ENCODE measurements at places on chromosomes 2 and 18.

- no peak for DNase-seq
Observed at GRCh38 chr18:25097569-25098056, 254.4 kb downstream of the ZNF521 start.

- no peak for DNase-seq
Observed at GRCh38 chr2:24231461-24231881, 56.6 kb downstream of the FAM228A start.

DNA sequence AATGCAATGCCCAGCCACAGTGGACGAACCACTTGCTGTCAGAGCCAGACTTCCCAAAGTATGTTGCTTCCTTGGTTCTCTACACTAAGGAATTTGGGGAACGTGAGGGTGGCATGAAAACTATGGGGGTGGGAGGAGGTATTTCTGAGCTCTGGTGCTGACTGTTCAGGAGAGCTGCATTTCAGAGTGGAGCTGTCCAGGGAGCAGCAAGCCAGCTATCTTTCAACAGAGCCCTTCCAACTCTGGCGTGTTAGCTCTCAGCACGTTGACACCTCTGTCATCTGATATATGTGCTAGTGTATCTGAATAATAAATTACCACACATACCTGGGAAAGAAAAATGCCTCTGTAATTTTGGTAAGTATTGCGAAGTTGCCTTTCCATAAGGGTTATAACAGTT lies 66.1 kb downstream of the SAP130 start:
- no peak for DNase-seq

GRCh38 chr18:60936101-60936500 lies 397.1 kb upstream of the CDH20 start:
- DNase-seq: no peak

DNA sequence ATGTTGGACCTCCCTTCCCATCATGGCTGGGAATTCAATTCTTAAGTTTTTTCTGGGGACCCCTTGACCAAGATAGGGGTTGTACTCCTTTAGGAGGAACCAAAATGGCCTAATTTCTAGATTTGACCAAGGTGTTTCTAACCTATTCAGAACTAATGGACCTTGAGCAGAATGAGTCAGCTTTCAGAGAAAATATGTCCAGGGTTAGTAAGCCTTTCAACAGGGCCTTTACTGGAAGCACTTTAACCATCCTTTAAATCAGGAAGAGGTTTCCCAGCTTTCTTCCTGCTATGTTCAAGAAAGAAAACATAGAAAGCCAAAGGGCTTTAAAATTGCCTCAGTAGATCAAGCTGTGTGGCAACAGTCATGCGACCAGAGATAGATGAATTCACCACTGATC lies 1184.9 kb upstream of the ACVR2A start:
- no peak for DNase-seq

GRCh38 chr2:138949517-138949916 lies 169.3 kb upstream of the NXPH2 start:
- no peak for DNase-seq

- no peak for DNase-seq
Observed at GRCh38 chr2:105800036-105800713, 55.5 kb downstream of the NCK2 start.

DNA sequence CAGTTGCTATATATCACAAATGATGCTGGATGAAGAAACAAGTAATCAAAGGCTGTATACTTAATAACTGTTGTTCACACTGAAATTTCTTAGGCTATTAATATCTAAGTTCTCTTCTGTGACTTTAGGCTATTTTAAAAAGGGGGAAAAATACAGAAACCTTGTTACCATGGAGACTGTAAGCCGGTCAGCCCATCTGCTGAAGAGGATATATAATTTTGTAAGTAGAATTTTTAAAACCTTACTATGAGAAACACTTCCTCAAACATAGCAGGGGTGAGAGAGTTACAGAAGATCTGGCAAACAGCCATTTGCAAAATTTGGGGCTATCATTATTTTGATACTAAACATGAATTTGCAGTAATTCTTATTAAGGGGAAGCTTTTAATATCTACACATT lies 27.8 kb downstream of the CACNB4 start:
- no peak for DNase-seq

- DNase-seq: no peak
Observed at GRCh38 chr2:219508971-219509779, 5.1 kb upstream of the ASIC4 start.

GRCh38 chr2:67842375-67842959 lies 220.3 kb downstream of the C1D start:
- DNase-seq: no peak

GRCh38 chr2:10375570-10376281 lies 72.4 kb downstream of the ODC1 start:
- peak; percentile 35 for DNase-seq

DNA sequence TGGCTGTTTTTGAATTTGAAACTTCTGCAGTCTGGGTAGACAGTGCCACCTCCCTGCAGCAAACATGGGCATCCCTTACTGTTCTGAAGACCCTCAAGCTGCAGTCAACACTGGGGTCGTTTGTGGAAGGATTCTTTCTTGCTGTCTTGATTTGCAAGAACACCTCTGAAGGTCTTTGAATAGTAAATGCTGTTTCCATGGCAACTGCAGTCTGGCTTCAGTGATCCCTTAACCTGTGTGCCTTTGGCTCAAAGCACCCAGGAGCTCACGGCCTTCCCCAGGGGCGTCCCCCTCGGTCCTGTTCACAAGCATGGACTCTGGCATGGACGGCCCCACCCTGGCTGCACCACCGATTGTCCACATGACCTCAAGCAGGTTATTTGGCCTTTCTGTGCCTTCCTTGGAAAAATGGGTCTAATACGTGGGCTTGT lies 38.3 kb downstream of the LRRFIP1 start:
- DNase-seq: no peak

- no peak for DNase-seq
Observed at GRCh38 chr2:28422908-28423741, 30.5 kb downstream of the FOSL2 start.

DNA sequence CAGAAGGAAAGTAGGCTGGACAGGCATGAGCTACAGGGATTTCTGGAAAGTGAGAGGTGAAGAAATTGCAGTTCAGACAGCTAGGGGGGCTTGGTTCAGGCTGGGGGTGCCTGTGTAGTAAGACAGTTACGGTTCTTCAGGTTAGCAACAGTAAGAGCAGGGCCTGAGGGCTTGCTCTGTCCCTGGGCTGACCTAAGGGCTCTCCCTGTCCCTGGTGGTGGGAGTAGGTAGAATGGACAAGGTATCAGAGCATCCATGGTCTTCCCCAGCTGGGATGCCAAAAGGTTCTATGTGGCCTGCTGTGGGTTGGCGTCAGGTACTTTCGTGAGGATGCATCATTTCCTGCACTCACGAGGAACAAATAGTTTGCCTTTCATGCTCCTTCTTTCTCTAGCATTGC lies 34.6 kb upstream of the TACR1 start:
- no peak for DNase-seq

DNA sequence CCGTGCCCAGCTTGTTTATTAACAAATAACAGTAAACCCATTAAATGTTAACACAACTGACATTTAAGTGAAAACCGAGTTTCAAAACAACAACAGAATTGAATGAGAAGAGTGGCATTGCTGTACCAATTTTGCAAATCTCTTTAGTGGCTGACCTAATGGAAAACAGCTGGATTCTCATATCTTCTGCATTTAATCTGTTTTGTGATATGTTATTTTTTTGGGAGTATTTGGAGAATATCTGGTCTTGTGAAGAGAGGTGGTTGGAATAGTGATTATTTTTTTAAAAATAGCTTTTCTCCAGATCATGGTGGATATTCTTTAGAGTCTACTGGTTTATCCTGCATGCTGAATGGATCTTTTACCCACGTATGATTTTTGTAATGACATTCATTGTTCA lies 51.1 kb downstream of the TAF4B start:
- DNase-seq: no peak

DNA sequence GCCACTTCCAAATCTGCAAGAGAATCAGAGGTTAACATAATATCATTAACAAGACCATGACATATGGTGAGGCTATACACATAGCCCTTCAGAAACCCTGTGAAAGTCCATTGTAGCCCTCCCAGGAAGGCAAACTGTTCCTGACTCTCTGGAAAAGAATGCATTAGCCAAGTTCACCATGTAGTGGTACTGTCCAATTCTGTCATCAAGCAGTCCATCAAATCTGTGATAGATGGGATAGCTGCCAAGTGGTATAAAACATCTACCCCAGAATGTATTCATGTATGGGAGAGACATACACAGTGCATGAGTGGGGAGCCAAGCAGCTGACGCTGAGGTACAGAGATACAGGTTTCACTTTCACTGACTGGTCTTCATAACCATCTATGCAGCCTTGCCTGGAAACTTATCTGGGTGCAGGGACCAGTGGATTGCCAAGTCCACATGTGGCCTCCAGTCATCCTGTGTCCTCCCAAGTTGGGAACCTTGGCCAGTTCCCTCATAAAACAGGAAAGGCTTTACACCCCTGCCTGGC lies 281.1 kb downstream of the MBD2 start:
- no peak for DNase-seq

DNA sequence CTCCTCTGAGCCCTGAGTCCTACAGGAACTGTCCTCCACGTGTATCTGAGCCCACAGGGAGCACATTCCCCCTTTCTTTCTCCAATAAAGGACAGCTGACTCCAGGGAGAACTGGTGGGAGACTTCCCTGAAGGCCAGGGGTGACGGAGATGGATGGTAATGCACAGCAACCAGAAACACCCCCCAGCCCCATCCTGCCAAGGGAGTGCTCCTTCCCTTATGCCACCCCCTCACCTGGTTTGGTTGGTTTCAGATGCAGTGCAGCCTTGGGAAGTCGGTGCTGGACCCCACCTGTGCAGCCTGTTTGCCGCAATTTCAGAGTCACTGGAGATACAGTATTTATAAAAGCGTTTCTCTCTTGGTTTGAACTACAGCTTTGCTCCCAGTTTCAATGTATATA lies 24.0 kb downstream of the GPR55 start:
- no peak for DNase-seq

GRCh38 chr2:30756051-30756719 lies 51.1 kb downstream of the CAPN13 start:
- DNase-seq: no peak

- no peak for DNase-seq
Observed at GRCh38 chr18:36706134-36706881, 122.5 kb downstream of the TPGS2 start.

DNA sequence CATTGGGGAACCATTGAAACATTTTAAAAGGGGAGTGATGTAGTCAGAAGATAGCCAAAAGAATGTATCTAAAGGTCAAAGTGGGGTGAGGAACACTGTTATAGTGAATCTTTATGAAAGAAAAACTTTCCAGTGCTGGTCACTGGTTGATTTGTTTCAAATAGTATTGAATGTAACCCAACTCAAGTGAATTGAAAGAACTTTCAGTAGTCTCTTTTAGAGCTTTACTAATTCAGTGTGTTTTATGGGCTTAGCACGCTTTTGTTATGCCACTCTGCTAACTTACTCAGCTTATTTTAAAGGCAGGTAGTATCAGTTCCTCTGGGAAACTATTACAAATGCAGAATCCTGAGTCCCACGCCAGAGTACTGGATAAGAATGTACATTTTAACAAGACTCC lies 57.3 kb downstream of the GTF2A1L start:
- DNase-seq: no peak

All from NCI-H2081 treated with DMSO at 0.1 percent for 48 hours (cell line).